Neural progenitor cell (in vitro differentiated cells): ENCODE measurements at places on chromosomes 1 and 21.
A peak's percentile ranks its signal among the peaks of the same experiment; 100 is the strongest.

DNA sequence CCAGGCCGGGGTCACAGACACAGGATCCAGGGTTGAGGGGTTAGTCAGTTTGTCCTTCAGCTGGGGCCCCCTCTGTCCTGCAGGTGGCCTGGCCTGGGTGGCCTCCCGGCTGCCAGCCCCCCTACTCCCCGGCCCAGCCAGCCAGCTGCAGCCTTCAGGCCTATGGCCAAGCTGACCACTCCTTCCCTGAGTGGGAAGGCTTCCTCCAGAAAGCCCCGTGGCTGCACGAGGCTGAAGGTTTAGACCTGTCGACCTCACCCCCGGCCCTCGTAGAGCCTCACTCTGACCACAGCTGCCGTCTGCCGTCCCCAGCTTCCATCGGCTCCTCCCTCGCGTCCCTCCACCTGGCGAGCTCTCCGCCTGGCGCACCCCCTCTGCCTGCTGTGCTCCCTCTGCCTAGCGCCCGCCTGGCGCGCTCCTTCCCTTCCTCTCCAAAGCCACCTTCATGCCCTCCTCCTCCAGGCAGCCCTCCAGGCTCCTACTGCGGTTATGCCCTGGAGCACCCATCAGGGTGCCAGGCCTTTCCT is 9.6 kb downstream of the TTLL10 start:
- DNase-seq: peak; percentile 13

GRCh38 chr1:201939148-201939547 is 7.2 kb downstream of the LMOD1 start:
- no peak for DNase-seq

GRCh38 chr1:109818271-109818987 is 54.7 kb upstream of the EPS8L3 start:
- DNase-seq: no peak

- DNase-seq: no peak
Measured at GRCh38 chr1:196661345-196661744, 9.5 kb downstream of the CFH start.
